ENCODE measurements at places on chromosomes 11 and 22. TPM values are rescaled to one million over a fixed set of nuclear protein-coding genes. Genes with fewer than 3 reads are reported as not detected.

GRCh38 chr22:32618441-32619140, 144.0 kb downstream of the FBXO7 start:
- no peak for DNase-seq

GRCh38 chr11:133041181-133041580, 491.1 kb downstream of the OPCML start:
- no peak for DNase-seq

SUSD2 gene
- polyA plus RNA-seq: 0.91 TPM

- no peak for DNase-seq
Observed at GRCh38 chr11:67413266-67413849, 2.1 kb upstream of the CARNS1 start.

GRCh38 chr11:45646275-45646927, 19.0 kb downstream of the CHST1 start:
- DNase-seq: no peak

KCNQ1 gene
- polyA plus RNA-seq: 2.1 TPM

- no peak for DNase-seq
Observed at GRCh38 chr22:31486951-31487350, 2.7 kb downstream of the EIF4ENIF1 start.

GRK3 gene
- polyA plus RNA-seq: 6.7 TPM

CNGA4 gene
- 0.15 TPM for polyA plus RNA-seq

LIF gene
- 0.76 TPM for polyA plus RNA-seq

- no peak for DNase-seq
Observed at GRCh38 chr22:45917146-45917545, 59.8 kb downstream of the WNT7B start.

DNA sequence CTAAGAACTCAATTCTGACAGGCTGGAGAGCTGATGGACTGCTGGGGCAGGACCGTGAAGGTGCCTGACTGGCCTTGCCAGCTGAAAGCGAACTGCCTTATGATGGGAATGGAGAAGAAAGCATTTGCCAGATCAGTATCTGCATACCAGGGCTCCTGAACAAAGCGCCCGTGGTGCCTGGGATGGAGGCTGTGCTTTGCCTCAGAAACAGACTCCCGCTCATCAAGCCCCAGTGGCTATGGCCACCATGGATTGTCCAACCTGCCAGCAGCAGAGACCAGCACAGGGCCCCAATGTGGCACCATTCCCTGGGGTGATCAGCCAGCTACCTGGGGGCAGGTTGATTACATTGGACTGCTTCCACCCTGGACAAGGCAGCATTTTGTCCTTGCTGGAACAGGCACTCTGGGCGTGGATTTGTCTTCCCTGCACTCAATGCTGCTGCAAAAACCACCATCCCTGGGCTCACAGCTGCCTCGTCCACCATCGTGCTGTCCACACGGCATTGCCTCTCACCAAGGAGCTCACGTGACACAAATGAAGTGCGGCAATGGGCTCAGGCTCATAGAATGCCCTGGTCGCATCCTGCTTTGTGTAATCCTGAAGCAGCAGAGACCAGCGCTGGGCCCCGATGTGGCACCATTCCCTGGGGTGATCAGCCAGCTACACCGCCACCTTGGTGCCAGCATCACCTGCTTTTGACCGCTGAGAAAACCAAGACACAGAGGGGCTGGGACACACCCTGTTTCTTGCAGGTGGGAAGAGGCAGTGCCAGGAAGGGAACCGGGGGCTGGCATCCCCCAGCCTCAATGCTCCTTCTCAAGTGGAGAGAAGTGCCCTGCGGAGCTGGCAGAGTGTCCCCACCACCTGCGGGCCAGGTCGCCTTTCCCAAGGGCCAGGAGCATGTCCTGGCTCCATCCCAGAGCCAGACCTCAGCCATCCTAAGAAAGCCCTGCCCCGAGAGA, 1367.5 kb downstream of the BRD1 start:
- no peak for DNase-seq

DNA sequence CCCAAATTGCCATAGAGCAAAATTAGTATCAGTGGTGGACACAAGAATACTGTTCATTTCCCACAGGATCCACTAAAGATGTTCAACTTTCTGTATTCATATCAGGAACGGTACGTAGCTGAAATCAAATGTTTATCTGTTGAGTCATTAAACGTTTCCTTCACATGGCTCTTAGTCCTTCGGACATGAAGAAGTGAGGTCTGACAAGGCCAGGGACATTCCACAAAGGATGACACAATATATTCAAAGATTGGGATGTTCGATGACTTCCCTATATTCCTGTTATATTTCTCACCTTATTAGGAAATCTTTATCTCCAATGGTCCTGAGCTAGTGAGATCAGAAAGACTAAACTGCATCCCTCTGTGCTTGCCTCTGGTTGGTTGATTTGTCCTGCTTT, 129.0 kb downstream of the ETS1 start:
- DNase-seq: no peak

DNA sequence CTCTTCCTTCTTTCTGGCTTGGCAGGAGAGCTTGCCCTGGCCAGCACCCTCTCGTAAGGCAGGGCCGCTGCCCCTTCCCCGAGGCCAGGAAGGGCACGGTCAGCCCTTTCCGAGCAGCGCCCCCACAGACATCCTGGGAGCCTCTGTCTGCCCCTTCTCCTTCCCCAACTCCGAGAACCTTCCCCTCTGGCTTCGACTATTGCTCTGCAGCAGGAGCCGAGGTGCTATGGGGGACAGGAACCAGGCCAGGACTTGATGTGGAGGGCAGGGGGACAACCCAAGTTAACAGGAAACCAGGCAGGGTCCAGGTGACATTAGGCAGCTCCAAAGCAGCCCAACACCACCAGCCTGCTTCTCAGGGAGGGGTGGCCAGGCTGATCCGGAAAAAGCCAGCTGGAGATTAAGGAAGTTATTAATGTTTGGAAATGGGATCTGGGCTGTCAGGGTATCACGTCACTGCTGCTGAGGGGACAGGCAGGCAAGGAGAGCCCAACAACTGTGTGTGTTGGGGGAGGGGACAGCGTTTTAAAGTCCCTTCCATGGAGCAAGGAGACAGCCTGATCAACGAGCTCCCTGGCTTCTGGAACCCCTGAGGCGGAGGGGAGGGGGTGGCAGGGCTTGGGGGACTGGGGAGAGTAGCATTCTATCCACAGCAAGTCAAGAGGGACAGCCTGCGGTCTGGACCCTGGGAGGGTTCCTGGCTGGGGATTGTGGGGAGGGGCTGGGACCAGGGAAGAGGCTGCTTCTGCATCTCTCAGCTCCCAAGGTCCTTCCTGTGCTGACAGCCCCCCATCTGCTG, 27.3 kb downstream of the SYT7 start:
- DNase-seq: no peak

DNA sequence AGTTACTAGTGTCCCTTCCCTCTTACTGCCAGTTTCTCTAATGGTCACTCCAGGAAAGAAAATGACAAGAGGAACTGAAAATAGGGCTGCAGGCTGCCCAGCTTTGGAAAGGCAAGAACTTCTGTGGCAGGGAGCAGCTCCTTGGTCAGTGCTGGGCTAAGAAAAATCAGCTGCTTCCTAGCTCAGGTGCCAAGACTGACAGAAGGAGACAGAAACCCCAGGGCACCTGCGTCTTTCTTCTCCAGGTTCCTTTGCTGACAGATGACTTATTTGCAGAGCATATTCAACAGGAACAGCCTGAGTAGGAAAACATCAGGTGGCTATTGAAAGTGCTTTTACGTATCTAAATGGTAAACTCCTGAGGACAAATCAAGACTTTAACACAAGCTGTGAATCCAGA, 25.4 kb downstream of the MAML2 start:
- no peak for DNase-seq

GRCh38 chr11:117833401-117833891, 8.9 kb upstream of the FXYD2 start:
- no peak for DNase-seq

DNA sequence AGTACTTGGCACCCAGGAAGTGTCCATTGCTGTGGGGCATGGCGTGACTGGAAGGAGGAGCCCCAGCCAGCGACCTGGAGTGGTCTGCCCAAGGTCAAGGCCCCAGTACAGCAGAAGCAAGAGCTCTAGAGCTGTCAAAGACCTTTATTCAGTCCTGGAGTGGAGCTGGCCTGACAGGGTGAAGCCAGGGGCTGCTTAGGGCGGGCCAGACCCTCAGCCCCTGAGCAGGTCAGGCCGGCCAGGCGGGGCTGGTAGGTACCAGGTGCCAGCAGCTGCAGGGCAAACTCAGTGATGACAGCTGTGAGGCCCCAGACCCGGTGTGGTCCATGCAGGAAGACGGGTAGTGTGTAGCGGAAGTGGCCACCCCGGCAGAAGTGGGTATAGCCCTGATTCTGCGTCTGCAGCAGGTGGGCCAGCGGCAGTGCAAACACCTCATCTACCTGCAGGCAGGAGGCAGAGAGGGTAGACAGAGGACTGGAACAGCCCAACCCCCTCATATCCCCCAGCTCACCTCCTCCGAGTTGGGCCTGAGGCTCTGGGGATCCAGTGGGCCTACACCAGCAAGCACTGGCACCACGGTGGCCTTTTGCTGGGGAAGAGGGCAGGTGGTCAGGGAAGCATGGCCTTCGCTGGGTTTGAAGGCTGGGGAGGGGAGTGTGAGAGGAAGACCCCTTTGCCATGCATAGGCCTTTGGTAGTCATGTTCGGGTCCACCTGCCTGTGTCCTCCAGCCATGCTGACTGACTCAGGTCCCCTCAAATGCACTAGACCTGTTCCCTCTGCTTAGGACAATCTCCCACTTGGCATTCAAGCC, 1.7 kb downstream of the NUDT8 start:
- no peak for DNase-seq

IGF2 gene
- polyA plus RNA-seq: 3,671 TPM

GRCh38 chr22:22584722-22585121, 25.7 kb upstream of the PRAME start:
- DNase-seq: no peak

FAM180B gene
- polyA plus RNA-seq: 2.6 TPM

DNA sequence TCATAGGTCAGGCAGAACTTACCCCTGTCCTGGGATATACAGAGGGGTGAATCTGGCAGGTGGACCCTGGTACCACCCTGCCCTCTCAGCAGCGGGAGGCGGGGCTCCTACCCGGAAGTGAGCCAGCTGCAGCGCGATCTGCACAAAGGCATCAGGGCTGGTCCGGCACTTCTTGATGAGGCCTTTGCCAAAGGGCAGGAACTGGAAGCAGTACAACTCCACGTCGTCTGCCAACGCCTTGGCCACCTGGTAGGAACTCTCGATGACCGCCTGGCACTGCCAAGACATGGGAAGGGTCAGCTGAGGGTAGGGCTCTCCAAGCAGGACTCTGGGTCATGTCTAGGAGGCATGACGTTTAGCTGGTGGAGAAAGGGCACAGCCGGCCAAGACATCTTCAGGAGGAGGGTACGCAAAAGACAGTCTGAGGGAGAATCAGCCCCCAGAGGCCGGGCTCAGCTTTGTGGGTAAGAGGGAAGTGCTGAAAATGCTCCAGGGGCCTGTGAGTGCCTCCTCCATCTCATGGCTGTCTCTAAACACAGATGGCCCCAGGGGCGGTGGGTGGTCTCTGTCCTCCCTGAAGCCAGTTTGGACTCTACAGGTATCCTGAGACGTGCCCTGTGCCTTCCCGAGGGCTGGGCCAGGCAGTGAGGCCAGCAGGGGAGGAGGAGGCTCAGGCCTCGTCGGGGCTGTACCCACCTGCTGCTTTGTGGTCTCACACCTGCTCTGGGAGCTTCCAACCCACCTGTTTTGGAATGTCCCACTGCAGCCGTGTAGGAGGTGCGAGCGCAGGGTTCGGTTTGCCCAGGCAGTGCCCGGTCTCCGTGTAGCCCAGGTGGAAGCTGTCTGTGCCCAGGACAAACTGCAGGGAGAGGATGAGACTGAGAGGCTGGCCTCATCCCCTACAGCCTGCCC, 6.7 kb downstream of the CPT1B start:
- DNase-seq: no peak

- DNase-seq: no peak
Observed at GRCh38 chr11:30594646-30595411, 8.7 kb upstream of the MPPED2 start.

TMEM191C gene
- 0.51 TPM for polyA plus RNA-seq

DNA sequence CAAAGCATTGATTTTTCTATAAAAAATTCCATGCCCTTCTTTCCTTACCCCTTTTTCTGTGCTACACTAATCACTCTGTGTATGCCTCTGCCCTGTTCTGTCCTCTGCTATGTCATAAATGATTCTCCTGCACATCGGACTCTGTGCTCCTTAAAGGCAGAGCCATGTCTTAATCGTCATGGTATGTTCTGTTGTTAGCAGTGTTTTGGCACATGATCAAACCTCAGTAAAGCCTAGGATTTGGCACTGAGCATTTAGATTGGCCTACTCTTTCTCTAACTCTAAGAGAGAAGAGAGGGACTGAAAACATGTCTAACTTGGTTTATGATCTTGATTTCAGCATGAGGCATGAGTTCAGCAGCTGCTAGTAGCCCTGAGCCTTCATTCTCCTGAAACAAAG, 266.9 kb downstream of the AASDHPPT start:
- DNase-seq: no peak

DNA sequence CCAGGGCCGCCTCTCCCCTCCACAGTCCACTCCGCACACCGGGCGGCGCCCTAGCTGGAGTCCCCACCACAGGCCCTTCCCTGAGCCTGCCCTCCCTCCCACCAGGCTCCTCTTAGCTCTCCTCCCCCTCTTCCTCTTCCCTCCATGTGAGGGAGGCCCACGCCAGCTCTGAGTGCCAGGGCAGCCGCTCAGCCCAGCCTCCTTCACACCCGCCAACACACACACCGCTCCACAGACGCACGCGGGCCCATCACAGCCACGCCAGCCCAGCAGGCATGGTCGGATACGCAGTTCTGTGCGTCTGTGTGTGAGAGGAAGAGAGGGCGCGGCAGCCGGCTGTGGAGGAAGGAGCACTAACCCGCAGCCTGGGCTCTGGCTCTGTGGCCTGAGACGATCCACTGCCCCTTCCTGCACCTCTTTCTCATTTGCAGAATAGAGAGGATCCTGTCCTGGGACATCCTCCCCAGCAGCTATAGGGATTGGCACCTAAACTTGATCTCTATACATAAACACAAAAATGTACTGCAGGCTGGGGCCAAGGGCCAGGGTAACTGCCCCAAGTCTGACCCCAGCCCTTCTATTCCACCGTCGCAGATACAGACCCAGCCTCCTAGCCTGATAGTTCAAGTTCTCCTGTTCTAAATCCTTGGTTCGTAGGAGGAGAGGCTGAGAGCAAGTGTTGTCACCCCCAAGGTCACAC, 3.5 kb downstream of the CHRM4 start:
- DNase-seq: no peak

MMP27 gene
- polyA plus RNA-seq: not detected

CRYBA4 gene
- not detected for polyA plus RNA-seq

AIFM3 gene
- 0.19 TPM for polyA plus RNA-seq

TMEM121B gene
- polyA plus RNA-seq: 5.9 TPM

IL17RA gene
- 2.6 TPM for polyA plus RNA-seq

- DNase-seq: no peak
Observed at GRCh38 chr11:34448223-34448994, 9.7 kb downstream of the CAT start.

DNA sequence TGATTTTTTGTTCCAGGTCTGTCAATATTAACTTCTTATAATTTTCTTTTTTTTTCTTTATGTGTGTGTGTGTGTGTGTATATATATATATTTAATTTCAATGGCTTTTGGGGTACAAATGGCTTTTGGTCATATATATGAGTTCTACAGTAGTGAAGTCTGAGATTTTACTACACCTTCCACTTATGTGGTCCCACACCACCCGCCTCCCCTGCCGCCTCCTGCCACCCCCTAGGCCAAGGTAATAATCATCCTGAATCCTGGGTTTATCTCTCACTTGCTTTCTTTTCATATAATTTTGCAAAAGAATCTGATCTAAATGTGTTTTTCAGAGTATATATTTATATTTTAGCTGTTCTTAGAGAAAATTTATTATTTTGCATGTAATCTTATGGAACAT, 11.1 kb downstream of the NEAT1 start:
- no peak for DNase-seq

- no peak for DNase-seq
Observed at GRCh38 chr11:34013898-34014571, 37.5 kb upstream of the CAPRIN1 start.
